ENCODE measurements at places on chromosomes 4 and X. TPM values are rescaled to one million over a fixed set of nuclear protein-coding genes. Genes with fewer than 3 reads are reported as not detected.

DNA sequence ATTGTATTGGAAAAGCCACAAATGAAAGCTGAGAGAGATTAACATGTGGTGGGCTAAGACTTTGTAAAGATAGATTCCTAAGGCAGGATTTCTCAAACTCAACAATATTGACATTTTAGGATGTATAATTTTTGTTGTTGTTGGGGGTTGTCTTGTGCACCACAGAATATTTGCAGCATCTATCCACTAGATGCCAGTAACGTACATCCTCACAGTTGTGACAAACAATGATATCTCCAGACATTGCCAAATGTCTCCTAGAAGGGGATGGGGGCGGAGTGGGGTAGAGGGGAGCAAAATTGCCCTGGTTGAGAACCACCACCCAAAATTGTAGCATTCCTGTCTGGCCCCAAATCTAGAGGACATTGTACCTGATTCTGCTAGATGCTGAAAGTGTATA is 14.7 kb upstream of the CBR4 start:
- no peaks in the 10 kb centered on the region for H3K27me3 ChIP-seq
- H3K4me1 ChIP-seq, result no peaks in the 10 kb centered on the region
- no peaks in the 10 kb centered on the region for H3K36me3 ChIP-seq
- DNase-seq, result no peak
- H3K27ac ChIP-seq, result no peak overlapping the region

DNA sequence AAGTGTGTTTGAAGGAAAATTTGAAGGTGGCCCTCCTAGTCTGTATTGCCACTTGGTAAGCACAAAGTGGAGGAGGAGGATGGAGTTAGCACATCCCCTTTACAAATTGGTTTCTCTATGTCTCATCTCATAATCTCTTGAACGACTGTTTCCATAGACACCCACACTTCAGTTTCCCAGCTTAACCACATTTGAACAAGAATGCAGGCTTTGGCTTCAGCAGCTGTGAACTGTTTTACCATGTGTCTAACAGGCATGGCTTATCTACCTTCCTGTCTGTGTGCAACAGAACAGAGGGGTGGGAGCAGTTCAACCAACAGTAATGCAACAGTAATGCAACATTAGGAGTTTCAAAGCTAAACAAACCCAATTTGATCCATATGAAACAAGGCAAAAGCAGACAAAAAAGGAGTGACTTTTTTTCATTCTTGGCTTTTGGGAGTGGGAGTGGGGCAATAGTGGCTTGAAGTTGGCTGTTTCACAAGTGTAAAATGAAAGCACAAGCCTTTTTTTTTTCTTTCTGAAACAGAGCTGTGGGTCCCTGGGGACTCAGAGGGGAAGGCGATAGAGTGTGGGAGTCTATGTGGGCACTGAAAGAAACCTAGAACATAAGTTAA is 108.0 kb downstream of the ITM2A start:
- H3K4me1 ChIP-seq, result no peaks in the 10 kb centered on the region
- H3K36me3 ChIP-seq, result no peaks in the 10 kb centered on the region
- H3K4me3 ChIP-seq, result no peak overlapping the region
- no peak for DNase-seq
- no peaks in the 10 kb centered on the region for H3K27me3 ChIP-seq

DNA sequence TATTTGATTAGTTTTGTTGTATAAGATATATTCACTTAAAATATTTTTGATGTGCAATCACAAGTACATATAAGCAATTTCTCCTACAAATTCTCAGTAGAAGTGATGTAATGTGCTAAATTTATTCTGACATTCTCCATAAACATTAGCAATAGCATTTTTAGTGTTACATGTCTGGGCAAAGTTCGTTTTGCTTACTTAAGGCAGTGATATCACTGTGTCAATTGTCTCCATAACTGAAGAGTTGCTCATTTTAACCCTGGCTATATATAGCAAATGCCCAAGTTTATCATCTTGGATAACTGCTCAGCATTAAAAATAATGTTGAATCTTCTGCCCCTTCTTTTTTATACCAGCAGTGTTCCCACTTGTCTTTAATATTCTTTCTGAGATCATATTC is 340.0 kb upstream of the NDST4 start:
- no peaks in the 10 kb centered on the region for H3K27me3 ChIP-seq
- H3K27ac ChIP-seq, result no peak overlapping the region
- DNase-seq, result no peak
- no peak overlapping the region for H3K4me3 ChIP-seq
- H3K4me1 ChIP-seq, result no peaks in the 10 kb centered on the region

- no peak overlapping the region for H3K4me3 ChIP-seq
- H3K27ac ChIP-seq, result no peak overlapping the region
- H3K27me3 ChIP-seq, result no peaks in the 10 kb centered on the region
- peaks cover 8% of the 10 kb centered on the region for H3K4me1 ChIP-seq
Observed at GRCh38 chr4:40301603-40302002, 33.5 kb upstream of the CHRNA9 start.

DNA sequence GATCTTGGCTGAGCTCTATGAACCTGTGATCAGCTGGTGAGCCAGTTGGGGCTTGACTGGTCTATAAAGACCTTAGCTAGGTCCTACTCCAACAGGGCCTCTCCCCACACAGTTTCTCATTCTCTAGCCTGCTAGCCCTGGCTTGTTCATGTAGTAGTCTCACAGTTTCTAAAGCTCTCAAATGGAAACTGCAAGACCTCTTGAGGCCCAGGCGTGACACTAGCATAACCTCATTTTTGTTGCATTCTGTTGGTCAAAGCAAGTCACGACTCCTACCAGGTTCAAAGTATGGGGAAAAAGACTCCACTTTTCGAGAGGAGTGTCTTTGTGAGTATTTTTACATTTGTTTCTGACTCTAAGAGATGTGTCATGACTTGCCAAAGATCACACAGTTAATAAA is 50.9 kb downstream of the CEP44 start:
- no peaks in the 10 kb centered on the region for H3K4me1 ChIP-seq
- no peak overlapping the region for H3K4me3 ChIP-seq
- H3K27me3 ChIP-seq, result no peaks in the 10 kb centered on the region
- DNase-seq, result no peak

GRCh38 chrX:129653971-129654651 is 645 bp downstream of the APLN start:
- no peaks in the 10 kb centered on the region for H3K36me3 ChIP-seq
- no peaks in the 10 kb centered on the region for H3K4me1 ChIP-seq
- no peaks in the 10 kb centered on the region for H3K27me3 ChIP-seq
- no peak overlapping the region for H3K27ac ChIP-seq
- no peak for DNase-seq

The SPATA4 gene
- total RNA-seq, result not detected

The ARAP2 gene
- 3.9 TPM for total RNA-seq

Data from Caco-2 (cell line).